ENCODE measurements at places on chromosomes 12 and 14.

DNA sequence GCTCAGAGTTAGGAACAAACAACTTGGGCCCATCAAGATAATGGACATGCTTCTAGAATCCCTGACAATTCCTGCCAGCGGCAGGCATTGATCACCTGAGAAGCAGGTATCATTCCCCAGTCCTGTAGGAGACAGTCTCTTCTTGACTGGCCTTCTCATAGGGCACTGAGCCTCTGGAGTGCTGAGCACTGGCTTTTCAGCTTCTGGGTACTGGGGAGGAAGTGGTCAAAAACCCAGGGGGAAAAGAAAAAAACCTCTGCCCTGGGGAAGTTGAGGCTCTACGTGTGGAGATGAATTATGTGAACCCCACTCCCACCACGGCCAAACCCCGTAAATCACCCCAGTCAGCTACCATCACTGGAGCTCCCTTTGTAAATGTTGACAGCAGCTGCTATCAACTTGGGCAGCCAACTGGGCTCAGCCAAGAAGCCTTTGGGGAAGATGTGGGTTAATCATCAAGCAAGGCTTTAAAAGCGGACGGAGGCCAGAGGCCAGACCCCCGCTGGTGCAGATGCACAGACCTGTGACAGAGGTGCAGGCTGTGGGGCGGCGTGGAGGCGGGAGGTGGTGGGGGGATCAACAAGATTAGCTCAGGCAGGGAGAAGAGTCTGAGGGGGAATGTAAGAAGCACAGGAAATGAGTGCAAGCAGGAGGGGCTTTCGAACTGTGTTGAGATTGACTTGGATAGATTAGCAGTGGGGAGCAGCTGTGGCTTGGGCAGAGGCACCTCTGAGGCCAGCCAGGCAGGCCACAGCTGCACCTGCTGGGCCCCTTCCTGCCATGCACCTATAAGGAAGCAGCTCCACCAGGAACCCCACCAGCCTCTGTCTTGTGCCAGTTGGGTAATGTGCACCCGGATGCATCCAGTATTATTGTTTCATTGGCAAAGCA is 105.4 kb upstream of the HIF1A start:
- no peak for DNase-seq

DNA sequence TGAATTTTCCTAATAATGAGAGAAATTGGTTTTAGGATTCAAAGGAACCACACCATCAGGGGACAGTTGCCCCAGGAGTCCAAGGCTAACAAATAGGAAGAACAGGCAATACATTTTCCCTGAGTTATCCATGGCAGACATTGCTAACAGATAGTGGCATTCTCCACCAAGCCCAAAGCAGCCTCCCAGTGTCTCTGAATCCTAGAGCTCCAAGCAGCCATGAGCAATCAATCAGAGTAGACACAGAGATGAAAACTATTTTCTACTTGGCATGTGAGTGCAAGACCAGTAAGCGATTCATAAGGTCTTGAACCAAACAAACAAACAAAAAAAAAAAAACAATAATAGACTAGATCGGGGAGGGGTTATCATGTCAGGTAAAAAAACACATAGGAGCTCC is 515.7 kb downstream of the MED13L start:
- DNase-seq = no peak

DNA sequence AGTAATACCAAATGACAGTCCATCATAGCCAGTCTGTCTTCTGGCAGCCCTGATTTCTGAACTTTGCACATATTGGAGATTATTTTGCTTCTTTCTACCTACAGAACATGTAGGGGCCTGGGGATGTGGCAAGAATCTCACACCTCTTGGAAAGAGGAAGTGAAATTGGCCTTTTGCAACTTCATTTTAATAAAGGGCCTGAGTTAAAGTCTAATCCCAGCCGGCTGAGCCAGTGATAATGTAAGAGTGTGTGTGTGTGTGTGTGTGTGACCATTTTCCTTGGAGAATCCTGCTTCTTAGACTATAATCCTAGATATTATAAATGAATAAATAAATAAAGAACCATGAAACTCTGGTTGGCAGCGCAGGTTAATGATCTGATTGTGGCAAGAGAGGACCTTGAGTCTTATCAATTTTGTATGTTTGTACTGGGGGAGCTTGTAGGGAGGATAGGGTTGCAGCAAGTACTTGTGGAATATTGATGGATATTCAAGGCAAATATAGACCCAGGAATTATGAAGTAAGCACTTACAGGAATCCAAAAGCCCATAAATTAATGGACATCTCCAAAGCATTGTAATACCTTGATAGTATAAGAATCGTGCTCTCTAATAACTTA is 233.2 kb upstream of the AMIGO2 start:
- DNase-seq = no peak

GRCh38 chr12:87305481-87305880 is 723.7 kb downstream of the C12orf50 start:
- DNase-seq = no peak

DNA sequence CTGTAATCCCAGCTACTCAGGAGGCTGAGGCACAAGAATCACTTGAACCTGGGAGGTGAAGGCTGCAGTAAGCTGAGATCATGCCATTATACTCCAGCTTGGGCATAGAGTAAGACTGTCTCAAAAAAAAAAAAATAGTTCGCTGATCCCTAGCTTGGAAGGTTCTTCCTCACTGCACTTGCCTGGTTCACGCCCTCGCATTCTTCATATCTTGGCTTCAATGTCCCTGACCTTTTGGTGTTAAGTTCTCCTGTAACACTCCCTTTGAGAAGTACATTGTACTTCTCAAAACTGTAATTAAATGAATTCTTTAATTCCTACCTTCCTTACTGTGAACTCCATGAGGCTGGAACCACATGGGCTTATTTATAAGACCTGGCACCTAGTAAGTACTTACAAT is 16.5 kb upstream of the TPCN1 start:
- no peak for DNase-seq

GRCh38 chr14:53591816-53592215 is 364.8 kb downstream of the BMP4 start:
- peak; percentile 17 for DNase-seq

- peak; percentile 83 for DNase-seq
Observed at GRCh38 chr12:94941440-94941862, 62.0 kb downstream of the NDUFA12 start.

DNA sequence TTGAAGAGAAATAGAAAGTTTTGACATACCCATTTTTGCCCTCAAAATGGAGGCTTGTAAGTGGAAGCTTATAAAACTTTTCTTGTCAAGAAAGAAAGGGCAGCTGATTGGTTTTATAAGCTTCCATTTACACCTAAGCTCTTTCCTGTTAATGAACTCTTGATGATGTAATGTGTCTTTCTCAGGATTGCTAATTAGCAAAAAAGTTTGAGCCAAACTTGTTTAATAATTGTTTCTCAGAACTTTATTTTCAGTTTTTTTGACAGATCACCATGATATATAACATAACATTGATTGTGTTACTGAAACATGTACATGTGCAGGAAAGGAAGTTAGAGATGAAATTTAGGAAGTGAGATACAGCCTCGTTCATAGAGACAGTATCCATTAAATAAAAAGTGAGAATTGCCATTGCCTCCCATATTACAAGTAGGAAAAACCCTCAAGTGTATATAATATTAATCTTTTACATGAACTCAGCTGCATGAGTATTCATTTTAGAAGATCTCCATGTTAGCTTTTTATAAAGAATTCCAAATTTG is 26.8 kb downstream of the RIC8B start:
- no peak for DNase-seq

DNA sequence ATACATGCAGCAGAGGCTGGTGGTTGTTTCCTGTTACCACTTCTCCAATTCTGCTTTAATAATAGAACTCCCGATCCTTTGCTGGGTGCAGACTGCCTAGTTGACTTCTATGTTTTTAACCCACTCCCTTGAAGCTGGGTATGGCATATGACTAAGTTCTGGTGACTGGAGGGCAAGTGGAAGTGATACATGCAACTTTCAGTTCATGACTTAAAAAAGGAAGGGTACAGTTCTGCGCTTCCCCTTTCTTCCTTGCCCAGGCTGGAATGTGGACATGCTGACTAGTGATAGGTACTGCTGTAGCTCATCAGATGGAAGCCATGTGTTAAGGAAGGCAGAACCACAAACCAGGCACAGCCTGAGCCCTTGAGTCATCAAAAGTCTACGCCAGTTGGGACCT is 2.4 kb upstream of the A2M start:
- peak; percentile 4 for DNase-seq

- no peak for DNase-seq
Observed at GRCh38 chr12:27342536-27342935, 9.9 kb downstream of the BMAL2 start.

DNA sequence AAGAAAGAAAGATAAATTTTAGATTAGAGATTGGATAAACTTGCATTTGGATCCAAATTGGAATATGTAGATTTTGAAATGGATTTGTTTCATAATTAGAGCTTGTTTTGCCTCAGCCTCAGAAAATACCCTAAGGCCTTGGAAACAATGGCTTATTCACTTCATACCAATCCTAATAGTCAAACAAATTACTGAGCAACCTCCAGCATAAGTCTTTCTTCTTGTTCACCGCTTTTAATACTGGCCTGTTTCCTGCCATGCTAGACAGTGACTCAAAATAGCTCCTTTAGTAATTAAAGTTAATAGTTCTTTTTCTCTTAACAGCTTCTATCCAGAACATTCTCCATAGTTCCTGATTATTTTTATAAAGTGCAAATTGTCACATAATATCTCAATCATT is 110.9 kb upstream of the DNM1L start:
- peak; percentile 85 for DNase-seq

DNA sequence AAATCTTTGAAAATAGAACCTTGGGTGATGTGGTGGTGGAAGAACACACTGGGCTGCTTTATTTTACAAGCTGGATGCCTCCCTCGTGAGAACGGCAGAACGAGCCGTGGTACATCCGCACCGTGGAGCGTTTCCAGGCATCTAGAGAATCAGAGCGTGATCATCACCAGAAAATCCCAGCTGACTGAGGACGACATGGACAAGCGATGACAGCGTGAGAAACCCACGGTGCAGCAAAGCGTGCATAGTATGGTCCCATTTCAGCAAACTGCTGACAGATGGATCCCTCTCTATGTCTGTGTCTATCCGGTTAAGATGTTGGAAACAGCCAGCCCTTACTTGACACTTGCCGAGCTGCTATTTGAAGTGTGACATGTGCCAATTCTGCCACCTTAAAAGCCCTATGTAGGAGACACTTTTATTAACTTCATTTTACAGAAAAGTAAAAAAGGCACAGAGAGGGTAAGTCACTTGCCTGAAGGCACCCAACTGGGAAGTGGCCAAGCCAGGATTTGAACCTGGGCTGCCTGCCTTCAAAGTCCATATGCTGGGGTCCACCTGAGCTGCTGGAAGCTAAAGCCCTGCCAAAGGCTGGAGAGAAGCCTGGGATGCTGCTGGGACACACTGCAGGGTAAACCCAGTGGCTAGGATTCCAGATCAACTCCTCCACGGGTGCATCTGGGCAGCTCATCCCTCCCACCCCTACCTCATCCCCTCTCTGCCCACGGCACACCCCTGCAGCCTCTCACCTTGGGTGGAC is 14.9 kb downstream of the SCARB1 start:
- DNase-seq = no peak

- DNase-seq = no peak
Observed at GRCh38 chr14:39154594-39155189, 15.4 kb downstream of the TRAPPC6B start.

DNA sequence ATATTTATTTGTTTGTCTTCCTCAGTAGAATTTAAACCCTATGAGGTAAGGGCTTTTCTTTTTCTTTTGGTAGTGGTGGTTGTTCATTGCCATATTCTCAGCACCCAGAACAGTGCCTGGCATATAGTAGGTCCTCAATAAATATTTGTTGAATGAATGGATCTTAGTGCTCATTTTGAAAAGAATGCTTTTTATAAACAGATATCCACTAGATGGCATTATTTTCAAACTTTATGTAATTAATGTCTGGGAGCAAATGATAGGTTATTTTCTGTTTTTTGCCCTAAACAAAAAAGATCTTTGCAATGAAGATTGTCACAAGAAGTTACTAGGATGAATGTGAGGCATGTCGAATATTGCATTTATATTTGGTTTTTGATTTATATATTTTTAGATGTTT is 64.1 kb downstream of the RAD51B start:
- peak; percentile 27 for DNase-seq

DNA sequence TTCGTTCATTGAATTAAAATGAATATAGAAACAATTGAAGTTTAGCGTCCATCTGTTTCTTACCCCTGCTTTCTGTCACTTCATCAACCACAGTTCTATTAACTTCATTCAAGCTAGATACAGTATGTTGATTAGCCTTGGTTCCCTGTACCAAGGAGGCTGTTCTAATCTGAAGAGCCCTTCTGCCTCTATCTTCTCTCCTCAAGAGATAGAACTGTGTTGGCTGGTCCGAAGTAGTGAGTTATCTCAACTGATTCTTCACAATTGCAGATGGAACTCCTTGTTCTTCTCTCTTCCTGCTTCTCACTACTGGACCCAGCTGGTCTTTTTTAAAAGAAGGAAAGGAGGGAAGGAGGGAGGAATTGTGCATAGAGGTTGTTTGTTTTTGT is 82.1 kb upstream of the TRAF3 start:
- DNase-seq = no peak

- DNase-seq = no peak
Observed at GRCh38 chr14:57495416-57495815, 1.8 kb upstream of the CCDC198 start.

DNA sequence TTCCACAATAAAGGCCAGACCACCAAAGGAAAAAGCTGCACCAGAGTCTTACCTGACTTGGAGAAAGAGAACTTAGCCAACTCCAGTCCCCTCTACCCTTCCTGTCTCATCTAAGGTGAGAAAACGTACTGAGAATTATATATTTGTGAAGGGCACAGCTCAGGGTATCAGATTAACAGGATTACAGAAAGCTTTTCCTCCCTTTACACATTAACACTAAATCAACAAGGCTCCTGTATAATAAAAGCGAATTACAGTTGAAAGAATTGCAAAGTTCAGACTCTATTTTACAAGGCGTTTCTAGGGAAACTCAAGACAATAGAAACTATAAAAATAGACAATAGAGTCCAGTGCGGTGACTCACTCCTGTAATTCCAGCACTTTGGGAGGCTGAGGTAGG is 82.7 kb upstream of the RPL10L start:
- no peak for DNase-seq

- DNase-seq = no peak
Observed at GRCh38 chr14:22305607-22306006, 283.4 kb downstream of the DAD1 start.

GRCh38 chr14:105476831-105477659 is 2.4 kb downstream of the CRIP2 start:
- no peak for DNase-seq

GRCh38 chr12:4483885-4484823 is 38.5 kb upstream of the FGF6 start:
- no peak for DNase-seq

DNA sequence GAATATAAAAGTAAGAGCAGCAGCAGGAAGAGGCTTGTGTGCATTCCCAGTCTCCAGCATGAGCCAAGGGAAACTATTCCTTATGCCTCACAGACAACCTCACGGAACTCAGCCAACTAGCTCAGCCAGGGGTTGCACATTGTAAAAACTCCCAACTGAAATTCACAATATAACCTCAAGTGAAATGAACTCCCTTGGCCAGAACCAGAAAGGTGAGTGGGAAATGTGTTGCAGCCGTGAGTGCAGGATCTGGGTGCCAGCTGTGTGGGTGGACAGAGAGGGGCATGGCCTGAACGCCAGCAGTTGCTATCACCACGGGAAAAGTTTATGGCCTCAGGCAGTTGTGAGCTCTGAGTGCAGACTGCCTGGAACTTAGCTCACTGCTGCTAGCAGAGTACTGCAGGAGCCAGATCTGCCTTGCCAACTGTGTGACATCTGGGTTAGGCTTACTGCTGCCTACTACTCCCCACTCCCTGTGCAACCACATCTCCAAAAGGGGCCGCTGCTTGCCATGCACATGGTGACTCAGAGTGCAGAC is 2.3 kb upstream of the CLEC1A start:
- DNase-seq = peak; percentile 70
